ENCODE measurements at places on chromosomes 6 and 20.
A peak's percentile ranks its signal among the peaks of the same experiment; 100 is the strongest.

DNA sequence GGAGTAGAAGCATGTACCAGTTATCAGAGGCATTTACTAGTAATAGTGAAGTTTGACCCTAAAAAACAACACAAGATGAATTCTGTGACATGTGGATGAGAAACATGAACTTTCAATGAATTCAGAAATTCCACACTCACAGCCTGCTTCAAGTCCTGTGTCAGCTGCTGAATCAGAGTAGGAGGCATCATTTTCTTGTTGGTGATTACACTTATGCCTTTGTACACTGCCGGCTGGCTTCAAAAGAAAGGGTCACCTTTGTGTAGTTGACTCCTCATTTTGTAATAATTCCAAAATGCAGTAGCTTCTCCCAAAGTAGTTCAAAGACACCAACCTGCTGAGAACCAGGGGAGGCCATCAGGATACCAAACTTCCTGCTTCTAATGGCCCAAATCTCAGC lies 165.5 kb downstream of the BACH2 start:
- H3K4me3 ChIP-seq, result no peak overlapping the region
- no peaks in the 10 kb centered on the region for H3K27me3 ChIP-seq
- H3K4me1 ChIP-seq, result peaks cover 23% of the 10 kb centered on the region
- no peaks in the 10 kb centered on the region for H3K36me3 ChIP-seq
- DNase-seq, result no peak

- H3K4me3 ChIP-seq, result no peak overlapping the region
- peak; percentile 27 for DNase-seq
- H3K4me1 ChIP-seq, result peaks cover 77% of the 10 kb centered on the region
- H3K36me3 ChIP-seq, result no peaks in the 10 kb centered on the region
Measured at GRCh38 chr20:2296524-2297356, 939 bp downstream of the TGM3 start.

DNA sequence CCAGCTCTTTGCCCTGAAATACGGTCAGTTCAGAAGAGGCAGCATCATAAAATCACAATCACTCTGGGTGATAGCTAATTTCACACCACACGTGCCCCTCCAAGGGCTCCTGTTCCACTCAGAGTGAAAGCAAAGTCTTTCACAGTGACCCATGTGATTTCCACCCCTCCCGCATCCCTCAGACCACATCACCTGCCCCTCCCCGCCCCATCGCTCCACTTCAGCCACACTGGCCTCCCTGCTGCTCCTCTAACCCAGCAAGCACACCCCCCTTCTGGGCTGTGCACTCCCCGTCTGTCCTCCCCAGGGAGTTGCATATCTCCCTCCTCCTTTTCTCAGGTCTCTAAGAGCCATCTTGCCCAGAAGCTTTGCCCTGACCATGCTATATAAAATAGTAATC lies 74.5 kb downstream of the PSMG4 start:
- H3K27me3 ChIP-seq, result no peaks in the 10 kb centered on the region
- no peak overlapping the region for H3K4me3 ChIP-seq
- no peak overlapping the region for H3K27ac ChIP-seq
- peaks cover 22% of the 10 kb centered on the region for H3K4me1 ChIP-seq
- H3K36me3 ChIP-seq, result no peaks in the 10 kb centered on the region

GRCh38 chr6:9848094-9848493 lies 566.8 kb downstream of the TFAP2A start:
- H3K36me3 ChIP-seq, result no peaks in the 10 kb centered on the region
- H3K27me3 ChIP-seq, result no peaks in the 10 kb centered on the region
- H3K4me1 ChIP-seq, result no peaks in the 10 kb centered on the region

GRCh38 chr20:58597249-58597891 lies 53.7 kb upstream of the STX16 start:
- no peaks in the 10 kb centered on the region for H3K4me1 ChIP-seq
- H3K27me3 ChIP-seq, result no peaks in the 10 kb centered on the region
- H3K36me3 ChIP-seq, result no peaks in the 10 kb centered on the region
- DNase-seq, result no peak
- H3K4me3 ChIP-seq, result no peak overlapping the region

GRCh38 chr6:44869321-44869897 lies 458.7 kb upstream of the RUNX2 start:
- H3K4me3 ChIP-seq, result no peak overlapping the region
- no peak for DNase-seq
- H3K36me3 ChIP-seq, result no peaks in the 10 kb centered on the region
- H3K4me1 ChIP-seq, result no peaks in the 10 kb centered on the region

DNA sequence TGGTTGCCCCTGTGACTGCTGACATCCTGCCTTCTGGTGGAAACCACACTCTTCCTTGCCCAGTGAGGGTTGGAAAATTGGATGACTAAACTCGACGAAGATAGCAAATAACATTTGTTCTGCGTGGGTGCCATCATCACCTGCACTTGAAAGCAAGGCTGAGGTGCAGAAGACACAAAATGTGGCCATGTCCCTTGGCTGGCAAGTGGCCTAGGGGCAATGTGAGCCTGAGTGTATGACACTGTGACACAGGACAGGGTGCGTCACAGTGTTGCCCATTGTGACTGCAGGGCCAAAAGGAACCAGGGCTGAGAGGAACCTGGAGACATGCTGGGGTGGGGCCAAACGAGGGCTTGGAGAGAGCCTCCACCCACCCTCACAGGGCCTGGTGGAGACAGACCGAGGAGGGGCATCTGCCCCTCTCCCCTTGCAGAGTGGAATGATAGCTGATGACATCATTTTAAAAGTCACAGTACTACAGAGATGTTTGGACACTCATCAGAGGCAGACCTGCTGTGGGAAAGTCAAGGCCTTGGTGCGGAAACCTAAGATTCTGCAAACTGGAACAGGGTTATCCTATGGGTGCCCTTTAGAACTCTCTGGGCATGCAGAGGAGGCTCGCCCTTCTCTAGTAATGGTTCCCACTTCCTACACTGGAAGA lies 12.8 kb upstream of the HLA-F start:
- no peaks in the 10 kb centered on the region for H3K4me1 ChIP-seq
- H3K36me3 ChIP-seq, result no peaks in the 10 kb centered on the region
- DNase-seq, result no peak
- H3K27ac ChIP-seq, result no peak overlapping the region

DNA sequence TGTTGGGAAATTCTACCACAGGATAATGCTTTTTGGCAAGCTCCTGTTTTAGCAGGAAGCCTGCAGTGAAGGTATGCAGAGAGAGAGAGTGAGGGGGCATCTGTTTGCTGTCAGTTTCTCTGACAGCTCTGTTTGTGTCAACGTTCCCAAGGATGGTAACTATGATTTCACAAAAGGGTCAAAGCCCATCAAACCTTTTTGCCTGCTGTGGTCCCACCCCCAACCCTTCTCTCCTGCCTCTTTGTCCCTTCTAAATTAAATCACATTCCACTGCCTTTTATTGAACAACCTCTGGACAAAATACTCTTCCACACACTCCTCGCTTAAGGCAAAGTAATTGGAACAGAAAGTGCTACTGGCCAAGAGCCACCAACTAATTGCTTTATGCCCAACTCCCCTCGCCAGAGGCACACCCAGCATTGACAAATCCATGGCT lies 128.3 kb downstream of the TSHZ2 start:
- no peaks in the 10 kb centered on the region for H3K27me3 ChIP-seq
- H3K36me3 ChIP-seq, result no peaks in the 10 kb centered on the region
- DNase-seq, result no peak

DNA sequence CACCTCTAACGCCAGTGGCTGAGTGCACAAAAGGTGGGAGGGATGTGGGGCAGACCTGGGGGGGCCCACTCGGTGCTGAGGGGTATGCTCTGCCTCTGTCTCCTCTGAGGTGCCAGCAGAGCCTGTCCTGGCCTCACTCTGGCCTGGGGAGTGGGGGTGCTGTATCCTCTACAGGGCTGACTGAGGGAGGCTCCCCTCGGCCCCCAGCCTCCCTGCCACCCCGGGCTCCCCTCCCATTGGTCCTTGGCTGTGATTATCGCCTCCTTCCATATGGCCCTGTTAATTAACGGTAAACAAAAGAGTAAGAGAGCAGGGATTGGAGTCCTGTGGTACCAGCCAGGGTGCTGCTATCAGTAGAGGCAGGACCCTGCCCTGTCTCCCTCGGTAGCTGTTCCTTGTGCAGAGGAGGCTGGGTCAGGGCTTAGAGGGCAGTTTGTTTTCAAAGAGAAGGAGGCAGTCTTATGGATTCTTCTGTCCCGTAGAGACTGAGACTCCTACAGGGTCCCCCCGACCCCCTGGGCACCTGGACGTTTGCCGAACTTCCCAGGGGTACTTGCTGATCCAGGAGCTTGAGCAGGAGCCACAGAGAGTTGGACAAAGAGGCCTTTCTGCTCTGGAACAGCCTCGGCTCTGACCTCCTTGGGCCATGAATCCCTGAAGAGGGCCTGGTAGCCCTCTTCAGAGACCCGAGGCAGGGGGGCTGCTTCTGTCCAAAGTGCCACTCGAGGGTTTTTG lies 1.8 kb downstream of the MYT1 start:
- peaks cover 61% of the 10 kb centered on the region for H3K27me3 ChIP-seq
- DNase-seq, result no peak
- H3K4me1 ChIP-seq, result no peaks in the 10 kb centered on the region
- no peak overlapping the region for H3K27ac ChIP-seq
- no peaks in the 10 kb centered on the region for H3K36me3 ChIP-seq
- H3K4me3 ChIP-seq, result no peak overlapping the region

GRCh38 chr6:33995309-33996119 lies 150.4 kb downstream of the GRM4 start:
- H3K27ac ChIP-seq, result no peak overlapping the region
- no peak for DNase-seq
- no peaks in the 10 kb centered on the region for H3K36me3 ChIP-seq

- H3K4me1 ChIP-seq, result peaks cover 8% of the 10 kb centered on the region
- H3K4me3 ChIP-seq, result no peak overlapping the region
- no peak for DNase-seq
- H3K36me3 ChIP-seq, result peaks cover 91% of the 10 kb centered on the region
- no peaks in the 10 kb centered on the region for H3K27me3 ChIP-seq
Measured at GRCh38 chr20:25290646-25291431, 43.0 kb downstream of the PYGB start.

DNA sequence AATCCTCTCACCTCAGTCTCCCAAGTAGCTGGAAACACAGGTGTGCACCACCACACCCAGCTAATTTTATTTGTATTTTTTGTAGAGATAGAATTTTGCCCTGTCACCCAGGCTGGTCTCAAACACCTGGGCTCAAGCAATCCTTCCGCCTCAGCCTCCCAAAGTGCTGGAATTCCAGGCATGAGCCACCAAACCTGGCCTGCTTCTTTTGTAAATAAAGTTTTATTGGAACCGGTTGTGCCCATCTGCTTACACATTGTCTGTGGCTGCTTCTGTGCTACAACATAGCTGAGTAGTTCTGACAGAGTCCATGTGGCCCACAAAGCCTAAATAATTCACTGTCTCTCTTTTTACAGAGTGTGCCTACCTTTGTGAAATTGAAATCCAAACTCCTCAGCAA lies 109.7 kb upstream of the NRSN1 start:
- H3K36me3 ChIP-seq, result no peaks in the 10 kb centered on the region
- no peak overlapping the region for H3K27ac ChIP-seq
- no peaks in the 10 kb centered on the region for H3K4me1 ChIP-seq
- no peaks in the 10 kb centered on the region for H3K27me3 ChIP-seq
- DNase-seq, result no peak
- H3K4me3 ChIP-seq, result no peak overlapping the region

- no peaks in the 10 kb centered on the region for H3K36me3 ChIP-seq
- H3K27ac ChIP-seq, result no peak overlapping the region
- H3K4me1 ChIP-seq, result no peaks in the 10 kb centered on the region
- no peaks in the 10 kb centered on the region for H3K27me3 ChIP-seq
Measured at GRCh38 chr20:7399114-7399513, 541.1 kb downstream of the HAO1 start.

GRCh38 chr6:104813552-104813951 lies 46.2 kb downstream of the HACE1 start:
- H3K36me3 ChIP-seq, result no peaks in the 10 kb centered on the region
- H3K4me1 ChIP-seq, result no peaks in the 10 kb centered on the region
- no peak overlapping the region for H3K4me3 ChIP-seq
- no peaks in the 10 kb centered on the region for H3K27me3 ChIP-seq
- no peak for DNase-seq
- H3K27ac ChIP-seq, result no peak overlapping the region

GRCh38 chr6:153668758-153669157 lies 370.3 kb upstream of the OPRM1 start:
- H3K36me3 ChIP-seq, result no peaks in the 10 kb centered on the region
- no peak for DNase-seq
- H3K27ac ChIP-seq, result no peak overlapping the region
- no peaks in the 10 kb centered on the region for H3K4me1 ChIP-seq

DNA sequence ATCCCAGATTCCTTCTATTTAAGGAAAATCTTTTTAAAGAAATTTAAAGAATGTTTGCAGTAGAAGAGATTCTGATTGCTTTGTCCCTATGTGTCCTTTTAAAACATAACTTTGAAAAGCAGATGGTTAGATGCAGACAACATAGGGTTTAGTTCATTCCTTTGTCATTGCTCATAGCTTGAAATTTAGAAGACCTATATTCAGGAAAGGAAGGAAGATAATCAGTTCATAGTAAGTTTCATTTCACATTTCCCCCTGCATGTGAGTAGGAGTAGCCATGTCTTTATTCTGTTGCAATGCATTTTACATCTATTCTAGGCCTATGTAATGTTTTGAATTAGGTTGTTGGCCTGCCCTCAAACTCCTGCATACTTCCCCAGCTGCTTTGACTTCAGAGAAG lies 197.9 kb upstream of the GRIK2 start:
- peak overlapping the region; percentile 73 for H3K27ac ChIP-seq
- peak; percentile 55 for DNase-seq
- H3K4me1 ChIP-seq, result peaks cover 20% of the 10 kb centered on the region
- no peaks in the 10 kb centered on the region for H3K36me3 ChIP-seq
- H3K4me3 ChIP-seq, result no peak overlapping the region

- no peak for DNase-seq
- H3K27ac ChIP-seq, result no peak overlapping the region
- H3K4me3 ChIP-seq, result no peak overlapping the region
Measured at GRCh38 chr6:52328303-52328662, 33.7 kb upstream of the PAQR8 start.

DNA sequence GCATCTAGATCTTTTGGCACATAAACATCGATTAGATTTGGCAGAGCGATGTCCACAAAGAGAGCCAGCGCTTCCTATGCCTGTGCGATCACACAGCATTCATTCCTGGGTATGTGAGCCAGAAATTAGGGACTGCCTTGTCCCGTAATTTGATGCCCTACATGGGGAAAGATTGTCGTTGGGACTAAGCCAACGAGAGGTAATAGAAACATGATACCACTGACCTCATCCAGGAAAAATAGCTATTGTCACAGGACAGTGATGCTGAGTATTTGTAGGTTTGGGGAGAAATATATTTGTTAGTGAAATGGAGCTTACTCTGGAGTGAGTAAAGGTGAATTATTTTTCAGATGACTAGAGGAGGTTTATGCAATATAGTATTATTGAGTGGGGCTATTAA lies 154.0 kb downstream of the TSHZ2 start:
- H3K27me3 ChIP-seq, result no peaks in the 10 kb centered on the region
- H3K27ac ChIP-seq, result no peak overlapping the region
- no peak for DNase-seq
- no peak overlapping the region for H3K4me3 ChIP-seq
- no peaks in the 10 kb centered on the region for H3K4me1 ChIP-seq
